Endodermal cell (in vitro differentiated cells): ENCODE measurements at places on chromosomes 1 and 21. TPM values are rescaled to one million over a fixed set of nuclear protein-coding genes. Genes with fewer than 3 reads are reported as not detected.
A peak's percentile ranks its signal among the peaks of the same experiment; 100 is the strongest.

DNA sequence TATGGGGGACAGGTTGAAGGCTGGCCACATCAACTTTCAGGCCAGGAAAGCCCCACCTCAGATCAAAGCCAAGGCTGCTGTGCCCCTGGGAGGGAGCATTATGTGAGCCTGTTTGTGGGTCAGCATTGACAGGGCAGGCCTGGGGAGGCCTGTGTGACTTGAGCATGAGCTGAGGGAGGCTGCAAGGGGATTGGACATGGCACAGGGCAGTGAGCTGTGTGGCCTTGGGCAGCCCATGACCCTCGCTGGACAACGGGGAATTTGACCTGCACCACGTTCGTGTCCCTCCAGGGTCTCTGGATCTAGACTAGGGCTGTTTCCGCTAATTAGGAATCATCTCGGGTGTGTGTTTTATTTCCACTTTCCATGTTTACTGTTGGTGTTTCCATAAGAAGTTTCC is 17.5 kb upstream of the LEFTY1 start:
- peak; percentile 51 for DNase-seq
- no peaks in the 10 kb centered on the region for H3K27me3 ChIP-seq
- no peak overlapping the region for H3K4me3 ChIP-seq
- no peaks in the 10 kb centered on the region for H3K36me3 ChIP-seq
- peaks cover 20% of the 10 kb centered on the region for H3K4me1 ChIP-seq
- H3K27ac ChIP-seq = no peak overlapping the region

GRCh38 chr21:28132713-28133112 is 860.0 kb downstream of the LTN1 start:
- no peak for DNase-seq
- H3K36me3 ChIP-seq = no peaks in the 10 kb centered on the region
- no peak overlapping the region for H3K4me3 ChIP-seq
- no peak overlapping the region for H3K27ac ChIP-seq
- no peaks in the 10 kb centered on the region for H3K4me1 ChIP-seq

- peak overlapping the region; percentile 94 for H3K27ac ChIP-seq
- no peaks in the 10 kb centered on the region for H3K36me3 ChIP-seq
- DNase-seq = no peak
These were observed 841.8 kb upstream of the ADGRL4 start for GRCh38 chr1:79848316-79848715.

DNA sequence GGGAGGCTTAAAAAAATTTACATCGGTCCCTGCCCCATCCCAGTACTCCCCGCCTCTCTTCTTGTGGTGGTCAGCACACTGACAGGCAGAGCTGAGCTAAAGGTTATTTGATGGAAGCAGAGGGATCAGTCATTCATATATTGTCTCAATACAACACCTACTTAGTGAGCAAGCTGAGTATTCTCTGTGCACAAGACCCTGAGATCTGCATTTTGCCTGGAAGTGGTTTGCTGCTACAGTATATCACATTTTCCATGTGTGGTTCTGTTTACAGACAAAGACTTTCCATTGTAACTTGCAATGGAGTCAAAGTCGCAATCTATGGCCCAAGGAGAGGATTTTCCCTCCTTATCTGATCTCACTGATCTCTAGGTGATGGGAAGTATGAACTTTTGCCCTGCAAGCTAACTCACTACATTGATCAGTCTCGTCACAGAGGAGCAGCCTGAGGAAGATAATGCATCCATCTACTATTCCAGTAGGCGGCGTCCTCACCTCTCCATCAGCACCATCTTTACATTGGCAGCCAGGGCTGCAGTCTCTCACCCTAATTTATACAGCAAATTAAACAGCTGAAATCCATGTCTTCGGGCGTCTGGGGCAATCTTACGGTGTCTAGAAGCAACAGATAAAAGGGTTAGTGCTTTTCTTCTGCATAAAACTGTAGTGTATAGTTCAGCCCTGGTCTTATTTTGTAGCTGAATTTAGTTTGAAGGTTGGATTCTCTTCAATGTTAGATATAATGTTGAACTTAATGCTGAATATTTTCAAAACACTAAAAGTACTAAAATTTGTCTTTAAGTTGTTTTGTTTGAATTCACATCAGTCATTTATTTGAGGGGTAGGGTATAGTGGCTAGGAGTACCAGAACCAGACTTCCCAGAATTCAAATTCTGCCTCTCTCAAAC is 3.2 kb upstream of the TRAF5 start:
- no peaks in the 10 kb centered on the region for H3K27me3 ChIP-seq
- DNase-seq = peak; percentile 88
- H3K4me1 ChIP-seq = peaks cover 6% of the 10 kb centered on the region
- no peak overlapping the region for H3K4me3 ChIP-seq
- H3K36me3 ChIP-seq = no peaks in the 10 kb centered on the region

GRCh38 chr1:20237646-20238045 is 51.3 kb upstream of the PLA2G2C start:
- DNase-seq = no peak
- H3K27me3 ChIP-seq = no peaks in the 10 kb centered on the region
- H3K27ac ChIP-seq = no peak overlapping the region
- H3K36me3 ChIP-seq = no peaks in the 10 kb centered on the region
- H3K4me1 ChIP-seq = peaks cover 7% of the 10 kb centered on the region

- H3K36me3 ChIP-seq = peaks cover 3% of the 10 kb centered on the region
- H3K4me1 ChIP-seq = no peaks in the 10 kb centered on the region
- no peak for DNase-seq
- no peaks in the 10 kb centered on the region for H3K27me3 ChIP-seq
These were observed 28.4 kb downstream of the RNF11 start for GRCh38 chr1:51264451-51264850.

- no peak overlapping the region for H3K27ac ChIP-seq
- H3K4me1 ChIP-seq = no peaks in the 10 kb centered on the region
- no peaks in the 10 kb centered on the region for H3K36me3 ChIP-seq
- H3K27me3 ChIP-seq = no peaks in the 10 kb centered on the region
These were observed 47.8 kb downstream of the VCAM1 start for GRCh38 chr1:100767176-100767890.

DNA sequence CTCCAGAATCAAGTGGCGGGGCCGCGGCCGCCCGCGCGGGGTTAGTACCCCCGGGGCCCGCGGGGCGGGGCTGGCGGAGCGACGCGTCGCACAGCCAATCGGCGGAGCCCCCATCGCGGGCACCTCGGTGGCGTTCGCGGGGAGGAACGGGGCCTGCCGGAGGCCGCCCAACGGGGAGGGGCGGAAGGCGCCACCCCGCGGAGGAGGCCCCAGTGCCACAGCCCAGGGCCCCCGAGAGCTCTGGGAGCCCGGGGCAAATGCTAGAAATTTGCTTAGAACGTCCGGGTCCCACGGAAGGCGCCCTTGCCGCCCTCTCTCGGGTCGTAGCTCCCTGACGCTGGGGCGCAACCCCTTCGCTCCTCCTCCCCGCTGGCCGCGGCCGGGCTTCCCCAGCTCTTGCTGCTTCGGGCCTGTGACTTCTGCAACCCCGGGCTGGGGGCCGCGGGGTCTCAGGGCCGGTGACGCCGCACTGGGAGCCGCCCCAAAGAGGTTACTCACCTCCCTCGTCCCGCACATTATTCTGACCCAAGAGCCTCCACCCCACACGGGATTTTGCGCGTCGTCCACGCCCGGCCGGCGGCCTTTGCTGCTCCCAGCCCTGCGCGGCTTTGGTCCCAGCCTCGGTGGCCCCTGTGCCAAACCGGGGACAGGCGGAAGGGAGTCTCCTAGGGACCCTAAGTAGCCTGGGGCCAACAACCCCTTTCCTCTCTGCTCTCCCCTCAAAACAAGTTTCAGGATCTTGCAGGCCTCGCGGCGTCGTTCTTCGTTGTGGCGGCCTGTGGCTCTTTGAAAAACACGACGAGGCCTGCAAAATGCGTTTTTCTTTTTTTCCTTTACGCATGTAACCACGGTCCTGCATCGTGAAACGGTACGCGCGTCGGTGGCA is at the start of gene RUNX3:
Gene RUNX3 (minus strand): TSS at position 17 of the 886 bp plus-strand sequence. CDS start 408 bp downstream, outside the sequence.
- peak within 1 kb of the TSS; percentile 41 for H3K4me3 ChIP-seq
- no peaks in the 10 kb centered on the region for H3K36me3 ChIP-seq
- no peak within 1 kb of the TSS for H3K27ac ChIP-seq
- peak; percentile 85 for DNase-seq
- H3K27me3 ChIP-seq = peaks cover 95% of the 10 kb centered on the region

GRCh38 chr1:232211149-232211548 is 418.8 kb downstream of the SIPA1L2 start:
- no peaks in the 10 kb centered on the region for H3K36me3 ChIP-seq
- H3K27me3 ChIP-seq = no peaks in the 10 kb centered on the region
- H3K4me1 ChIP-seq = no peaks in the 10 kb centered on the region
- peak; percentile 89 for DNase-seq

GRCh38 chr1:180444522-180444921 is 57.9 kb downstream of the ACBD6 start:
- no peaks in the 10 kb centered on the region for H3K4me1 ChIP-seq
- no peaks in the 10 kb centered on the region for H3K36me3 ChIP-seq
- H3K4me3 ChIP-seq = no peak overlapping the region
- no peaks in the 10 kb centered on the region for H3K27me3 ChIP-seq

GRCh38 chr1:87150143-87150542 is 178.5 kb upstream of the LMO4 start:
- peaks cover 73% of the 10 kb centered on the region for H3K27me3 ChIP-seq
- H3K27ac ChIP-seq = no peak overlapping the region
- peaks cover 4% of the 10 kb centered on the region for H3K4me1 ChIP-seq
- H3K36me3 ChIP-seq = no peaks in the 10 kb centered on the region
- H3K4me3 ChIP-seq = no peak overlapping the region
- no peak for DNase-seq

DNA sequence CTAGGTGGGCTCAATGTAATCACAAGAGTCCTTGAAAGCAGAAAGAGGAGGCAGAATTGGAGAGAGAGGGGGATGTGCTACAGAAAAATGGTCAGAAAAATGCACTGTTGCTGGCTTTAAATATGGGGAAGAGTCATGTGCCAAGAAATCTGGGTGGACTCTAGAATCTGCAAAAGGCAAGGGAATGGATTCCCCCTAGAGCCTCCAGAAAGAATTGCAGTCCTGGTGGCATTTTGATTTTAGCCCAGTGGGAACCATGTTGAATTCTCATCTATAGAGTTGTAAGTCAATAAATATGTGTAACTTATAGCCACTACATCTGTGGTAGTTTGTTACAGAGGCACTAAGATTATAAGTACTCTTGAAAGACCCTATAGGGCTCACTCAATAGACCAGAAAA is 210.3 kb downstream of the ASTN1 start:
- H3K27me3 ChIP-seq = peaks cover 44% of the 10 kb centered on the region
- H3K27ac ChIP-seq = no peak overlapping the region
- no peaks in the 10 kb centered on the region for H3K4me1 ChIP-seq
- no peak for DNase-seq

The AGT gene
- not detected in 2 replicates for total RNA-seq

The TFAP2E gene
- total RNA-seq = 0.43 and 0.66 TPM in 2 replicates

The SHE gene
- 0.35 to 3.5 TPM (median 0.46 TPM) in 3 replicates for total RNA-seq

The FLVCR1 gene
- 47.3 to 63.7 TPM (median 63.1 TPM) in 3 replicates for total RNA-seq

The RRP1B gene
- 17.8 to 46.0 TPM (median 44.4 TPM) in 3 replicates for total RNA-seq

The ACOT11 gene
- 3.9 and 6.0 TPM in 2 replicates for total RNA-seq
